Stimulated activated CD8-positive, alpha-beta memory T cell treated with anti-CD3 and anti-CD28 coated beads, Interleukin-7, amount 100 ng/mL, for 1 hour (primary cell): ENCODE measurements at places on chromosomes 2 and 18.

DNA sequence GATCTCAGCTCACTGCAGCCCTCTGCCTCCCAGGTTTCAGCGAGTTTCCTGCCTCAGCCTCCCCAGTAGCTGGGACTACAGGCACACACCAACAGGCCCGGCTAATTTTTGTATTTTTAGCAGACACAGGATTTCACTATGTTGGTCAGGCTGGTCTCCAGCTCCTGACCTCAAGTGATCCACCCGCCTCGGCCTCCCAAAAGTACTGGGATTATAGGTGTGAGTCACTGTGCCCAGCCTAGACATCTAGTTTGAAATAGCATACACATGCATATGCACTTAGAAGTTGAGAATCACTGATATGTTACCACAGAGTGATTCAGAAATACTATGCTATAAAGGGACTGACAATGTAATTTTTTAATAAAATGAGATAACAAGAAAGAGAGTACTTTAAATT, 69.8 kb upstream of the CDKL4 start:
- DNase-seq: no peak

DNA sequence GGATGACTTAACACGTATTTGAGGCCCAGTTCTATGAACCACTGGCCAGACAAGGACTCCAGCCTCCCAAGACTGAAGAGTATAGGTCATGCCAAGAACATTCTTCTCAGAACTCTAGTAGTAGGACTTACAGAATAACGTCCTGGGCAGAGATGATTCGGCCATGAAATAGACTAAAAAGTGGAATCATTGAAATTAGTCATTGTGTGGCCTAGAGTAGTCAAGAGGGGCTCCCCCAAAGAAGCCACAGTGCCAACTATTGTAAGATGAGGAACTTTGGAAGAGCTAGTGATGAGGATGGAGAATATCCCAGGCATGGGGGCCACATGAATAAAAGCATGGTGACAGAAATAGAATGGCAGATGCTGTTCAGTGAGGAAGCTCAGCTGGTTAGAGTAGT, 101.1 kb downstream of the TRIB2 start:
- no peak for DNase-seq

GRCh38 chr2:12068796-12069538, 322.5 kb downstream of the LPIN1 start:
- no peak for DNase-seq

- DNase-seq: no peak
Observed at GRCh38 chr2:54763636-54764291, 40.3 kb downstream of the EML6 start.

DNA sequence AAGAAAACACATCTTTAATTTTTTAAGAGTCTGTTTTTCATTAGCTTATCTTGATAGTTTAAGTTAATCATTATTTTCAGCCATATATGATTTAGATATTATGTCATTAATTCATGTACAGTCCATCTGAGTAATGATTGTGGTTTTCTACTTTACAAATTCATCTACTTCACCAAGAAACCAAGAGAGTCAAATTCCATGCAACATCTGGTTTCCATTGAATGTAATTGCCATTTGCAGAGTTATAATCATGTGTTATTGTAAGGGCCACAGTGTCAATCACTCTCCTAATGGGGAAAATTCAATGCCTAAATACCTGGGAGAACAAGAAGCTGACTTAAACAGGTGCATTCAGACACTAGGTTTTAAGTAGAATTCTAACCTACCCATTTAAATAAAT, 217.2 kb upstream of the OSR1 start:
- no peak for DNase-seq

DNA sequence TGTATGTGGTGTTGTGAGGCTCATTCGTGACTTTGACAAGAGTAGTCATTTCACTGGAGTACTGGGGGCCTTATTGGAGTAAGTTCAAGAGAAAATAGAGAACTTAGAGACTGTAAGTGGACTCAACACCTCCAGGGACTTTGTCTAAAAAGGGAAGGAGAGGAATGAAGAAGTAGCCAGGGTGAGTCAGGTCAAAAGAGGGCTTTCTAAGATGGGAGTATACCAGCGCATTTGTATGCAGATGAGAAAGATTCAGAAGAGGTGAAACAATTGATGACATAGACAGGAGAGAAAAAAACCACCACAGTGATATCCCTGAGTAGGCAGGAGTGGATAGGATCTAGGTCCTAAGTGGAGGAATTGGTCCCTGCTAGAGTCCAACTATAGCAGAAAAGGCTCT, 246.8 kb downstream of the IKZF2 start:
- no peak for DNase-seq

DNA sequence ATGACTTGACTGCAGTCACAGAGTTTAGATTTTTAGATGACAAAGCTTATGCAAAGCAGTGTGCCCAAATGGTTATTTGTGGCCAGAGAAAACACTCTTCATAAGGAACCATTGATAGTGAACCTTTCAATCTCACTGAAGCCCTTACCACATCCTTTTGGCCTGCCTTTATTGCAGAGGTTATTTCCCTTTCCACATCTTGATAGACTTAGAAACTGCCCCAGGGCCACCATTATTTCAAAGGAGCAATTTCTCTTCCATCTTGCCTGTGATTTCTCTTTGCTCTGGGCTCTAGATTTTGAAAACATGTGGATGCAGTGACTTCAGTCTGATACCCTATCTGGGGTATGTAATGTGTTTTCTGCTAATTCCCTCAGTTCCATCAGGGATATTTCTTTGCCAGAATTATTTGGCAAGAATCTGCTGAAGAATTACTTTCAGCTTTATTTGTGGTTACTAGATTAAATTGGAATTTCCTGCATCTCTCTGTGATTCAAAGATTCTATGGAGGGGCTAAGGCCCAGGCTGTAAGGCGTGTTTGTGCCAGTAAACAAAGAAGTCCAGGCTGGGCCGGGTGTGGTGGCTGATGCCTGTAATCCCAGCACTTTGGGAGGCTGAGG, 51.0 kb downstream of the MOGAT1 start:
- DNase-seq: no peak

DNA sequence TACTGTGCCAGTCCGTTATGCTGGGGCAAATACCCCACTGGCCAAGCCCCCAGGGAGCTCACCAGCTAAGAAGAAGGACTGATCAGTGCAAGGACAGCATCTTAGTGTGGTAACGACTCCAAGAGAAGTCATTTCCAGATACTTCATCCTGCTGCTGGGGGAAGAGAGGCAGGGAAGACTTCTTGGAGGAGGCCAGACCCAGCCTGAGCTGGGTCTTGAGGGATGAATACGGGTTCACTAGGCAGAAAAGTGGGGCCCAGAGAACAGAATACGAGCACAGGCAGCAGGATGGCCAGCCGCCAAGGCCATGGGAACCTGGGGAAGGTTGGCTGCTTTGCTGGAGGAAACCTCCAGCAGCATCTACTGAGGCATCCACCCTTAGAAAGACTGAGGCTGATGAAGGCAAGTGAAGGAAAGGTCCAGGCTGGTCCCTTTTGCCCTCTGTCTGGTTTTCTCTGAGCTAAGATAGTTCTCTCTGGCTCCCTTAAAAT, 84.1 kb downstream of the GLI2 start:
- DNase-seq: no peak

- no peak for DNase-seq
Observed at GRCh38 chr2:193331676-193332075, 1136.9 kb upstream of the TMEFF2 start.

- DNase-seq: no peak
Observed at GRCh38 chr2:147679191-147679954, 165.5 kb upstream of the ACVR2A start.
